A172 (cell line): ENCODE measurements at places on chromosomes 4 and X.

DNA sequence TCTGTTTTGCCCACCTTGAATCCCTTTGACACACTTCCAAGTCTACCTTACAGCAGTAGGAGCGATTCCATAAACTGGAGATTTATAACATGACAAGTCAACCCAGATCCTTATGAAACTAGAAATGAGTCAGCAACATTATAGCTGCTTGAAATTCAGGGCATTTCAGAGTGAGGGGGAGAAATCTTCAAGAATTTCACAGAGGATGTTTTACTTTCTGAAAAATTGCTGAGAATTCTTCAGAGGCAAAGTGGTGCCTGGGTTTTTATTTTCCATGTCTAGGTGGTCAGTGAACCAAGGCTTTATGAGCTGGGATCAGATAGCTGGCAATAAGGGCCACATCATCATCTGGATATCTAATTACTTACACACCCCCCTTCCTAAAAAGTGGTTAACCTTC lies 119.8 kb downstream of the PPARGC1A start:
- peak; percentile 58 for DNase-seq

DNA sequence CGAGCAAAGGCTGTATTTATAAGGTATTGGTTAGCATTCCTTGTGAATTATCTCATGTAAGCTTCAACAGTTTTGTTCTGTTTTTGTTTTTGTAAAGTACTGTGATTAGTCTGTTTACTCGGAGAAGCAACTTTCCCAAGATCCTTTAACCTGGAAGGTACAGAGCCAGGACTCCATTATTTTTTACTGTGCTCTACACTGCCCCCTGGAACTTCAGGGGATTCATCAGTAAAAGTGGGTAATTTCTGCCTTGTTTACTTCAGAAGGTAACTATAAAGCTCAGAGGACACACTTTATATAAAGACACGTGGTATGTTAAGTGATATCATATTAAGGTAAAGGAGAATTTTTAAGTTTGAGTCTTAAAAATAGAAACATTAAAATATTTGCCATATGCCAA lies 124.9 kb downstream of the IQCM start:
- no peak for DNase-seq

- peak; percentile 13 for DNase-seq
These were observed 22.8 kb downstream of the NDST4 start for GRCh38 chr4:115090483-115091075.

DNA sequence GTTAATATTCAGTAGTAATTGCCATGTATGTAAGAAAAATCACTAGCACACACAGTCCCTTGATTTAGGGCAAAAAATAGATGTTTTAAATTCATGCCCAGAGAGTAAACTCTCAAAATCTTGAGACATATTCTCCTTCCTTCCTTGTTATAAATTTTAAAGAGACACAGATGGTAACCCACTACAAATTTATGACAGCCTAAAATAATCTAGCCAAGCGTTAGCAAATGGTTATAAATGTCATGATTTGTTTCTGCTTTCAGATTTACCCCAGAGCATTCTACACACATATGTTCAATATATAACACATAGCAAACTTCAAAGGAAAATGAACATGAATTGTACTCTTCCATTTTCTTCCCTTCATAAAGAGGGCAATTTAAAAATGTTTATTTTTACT lies 540.3 kb downstream of the TLL1 start:
- no peak for DNase-seq

DNA sequence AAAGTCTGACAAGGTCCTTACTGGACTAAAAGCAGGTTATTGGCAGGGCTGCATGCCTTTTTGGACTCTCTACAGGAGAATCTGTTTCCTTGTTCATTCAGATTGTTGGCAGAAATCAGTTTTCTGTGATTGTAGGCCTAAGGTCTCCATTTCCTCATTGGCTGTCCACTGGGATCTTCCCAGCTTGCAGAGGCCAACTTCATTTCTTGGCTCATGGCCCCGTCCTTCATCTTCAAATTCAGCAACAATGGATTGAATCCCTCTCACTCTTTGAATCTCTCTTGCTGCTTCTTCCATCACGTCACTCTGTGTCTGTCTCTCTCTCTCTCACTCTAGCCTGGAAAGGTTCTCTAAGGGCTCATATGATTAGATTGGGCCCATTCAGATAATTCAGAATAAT lies 14.9 kb upstream of the GLUD2 start:
- no peak for DNase-seq

GRCh38 chr4:127629371-127629770 lies 3.4 kb upstream of the INTU start:
- DNase-seq: no peak

GRCh38 chr4:40976343-40976742 lies 226.6 kb downstream of the NSUN7 start:
- DNase-seq: peak; percentile 55

DNA sequence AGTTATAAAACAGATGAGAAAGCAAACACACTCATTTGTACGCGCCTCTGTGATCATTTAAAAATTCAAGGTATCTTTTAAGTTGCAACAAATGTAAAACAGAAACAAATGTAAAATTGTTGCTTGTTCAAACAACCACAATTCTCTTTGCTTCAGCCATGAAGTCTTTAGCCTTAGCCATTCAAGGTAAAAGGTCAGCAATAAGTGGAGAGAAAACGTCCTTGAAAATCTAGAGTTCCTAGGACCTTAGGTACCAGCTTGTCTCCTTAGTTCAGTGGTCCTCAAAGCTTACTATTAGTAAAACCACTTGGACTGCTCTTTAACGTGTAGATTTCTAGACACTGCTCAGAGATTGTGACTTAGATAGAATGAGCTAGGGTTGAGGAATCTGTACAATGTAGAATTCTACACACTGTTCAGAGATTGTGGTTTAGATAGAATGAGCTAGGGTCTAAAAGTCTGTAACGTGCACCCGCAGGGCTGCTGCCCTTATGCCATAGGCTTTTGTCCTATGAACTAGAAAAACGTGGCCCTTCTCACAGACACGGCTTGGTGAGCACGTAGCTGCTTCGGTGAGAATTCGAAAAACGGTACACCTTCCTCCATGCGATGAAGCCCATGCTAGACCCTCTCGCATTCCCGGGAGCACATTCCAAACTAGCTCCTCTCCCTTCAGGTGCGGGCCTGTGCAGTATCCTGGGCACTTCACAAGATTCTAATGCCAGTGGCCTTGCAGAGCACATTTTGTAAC lies 1.7 kb downstream of the PLAC8 start:
- no peak for DNase-seq

DNA sequence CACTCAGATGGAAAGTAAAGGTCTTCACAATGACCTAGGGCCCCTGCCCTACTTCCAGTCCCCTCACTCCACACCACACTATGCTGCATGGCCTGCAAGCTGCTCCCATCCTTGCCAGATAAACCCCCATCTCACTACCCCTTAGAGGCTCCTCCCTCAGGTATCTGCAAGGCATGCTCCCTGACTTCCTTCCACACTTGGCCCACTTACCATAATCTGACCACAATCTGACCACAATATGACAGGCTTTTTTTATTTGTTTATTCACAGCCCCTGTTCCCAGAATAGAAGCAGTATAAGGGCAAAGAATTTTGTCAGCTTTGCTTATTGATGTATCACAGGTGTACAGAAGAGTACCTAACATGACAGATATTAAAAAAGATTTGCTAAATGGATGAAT lies 124.7 kb downstream of the CAMK2D start:
- peak; percentile 68 for DNase-seq

DNA sequence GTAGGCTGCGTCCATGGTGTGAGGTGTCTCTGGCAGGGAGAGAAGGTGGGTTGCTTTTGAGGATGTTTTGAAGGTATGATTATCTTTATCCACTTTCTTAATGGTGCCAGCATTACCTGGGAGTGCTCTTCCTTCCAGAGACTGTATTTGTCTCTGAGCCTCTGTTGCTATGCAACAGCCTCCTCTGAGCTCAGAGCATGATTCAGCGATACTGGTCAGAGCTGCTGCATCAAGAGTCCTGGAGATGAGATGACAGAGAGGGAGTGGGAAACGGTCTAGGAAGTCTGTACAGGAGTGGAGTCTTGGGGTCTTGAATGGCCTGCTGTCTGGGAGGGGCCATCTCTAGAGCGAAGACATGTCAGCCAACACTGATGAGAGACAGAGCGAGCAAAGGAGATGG lies 104.4 kb upstream of the RAB40AL start:
- peak; percentile 29 for DNase-seq

DNA sequence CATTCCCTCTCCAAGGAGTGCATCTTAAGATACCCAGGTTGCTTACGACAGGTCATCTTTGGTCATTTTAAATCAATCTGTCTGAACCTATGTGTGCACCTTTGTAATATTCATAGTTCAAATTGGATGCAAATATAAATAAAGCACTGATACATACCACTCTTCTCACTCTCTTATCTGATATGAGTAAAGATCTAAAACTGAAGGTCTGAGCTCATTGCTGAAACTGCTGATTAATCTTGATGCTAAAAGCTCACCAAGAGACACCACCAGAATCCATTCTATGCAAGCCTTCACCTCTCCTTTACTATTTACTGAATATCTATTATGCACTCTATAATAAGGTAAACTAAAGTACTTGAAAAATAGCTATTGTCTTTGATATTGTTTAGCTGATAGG lies 16.6 kb downstream of the HSD17B13 start:
- no peak for DNase-seq

DNA sequence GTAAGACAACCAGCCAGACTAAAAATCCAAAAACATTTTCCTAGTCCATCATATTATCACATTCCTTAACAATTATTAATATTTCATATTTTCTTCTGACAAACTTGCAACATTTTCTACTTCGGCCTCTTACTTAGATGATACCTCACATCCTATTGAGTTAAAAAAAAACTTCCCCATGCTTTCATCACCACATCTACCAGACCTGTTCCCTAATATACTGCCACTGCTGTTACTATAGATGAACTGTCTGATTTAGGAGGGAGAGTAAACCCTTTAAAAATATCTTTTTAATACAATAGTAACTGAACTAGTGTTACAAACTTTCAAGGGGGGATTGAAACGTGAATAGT lies 1.5 kb downstream of the FAM200B start:
- no peak for DNase-seq

GRCh38 chrX:42976746-42977366 lies 198.9 kb upstream of the PPP1R2C start:
- DNase-seq: no peak

DNA sequence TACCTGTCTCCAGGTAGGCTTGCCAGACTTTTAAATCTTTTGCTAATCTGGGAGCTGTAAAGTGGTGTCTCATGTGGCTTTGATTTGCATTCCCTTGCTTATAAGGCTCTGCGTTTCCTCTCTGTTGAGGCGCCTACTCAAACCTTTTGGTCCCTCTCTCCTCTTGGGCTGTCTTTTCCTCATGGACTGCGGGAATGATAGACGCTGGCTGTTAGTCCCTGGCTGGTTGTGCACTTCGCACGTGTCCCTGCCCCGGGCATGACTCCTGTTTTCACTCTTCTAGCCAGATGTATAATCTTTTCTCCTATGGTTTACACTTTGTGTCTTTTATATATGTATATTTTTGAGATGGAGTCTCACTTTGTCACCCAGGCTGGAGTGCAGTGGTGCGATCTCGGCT lies 39.7 kb downstream of the RGS12 start:
- no peak for DNase-seq

GRCh38 chr4:47002580-47002979 lies 9.2 kb upstream of the GABRA4 start:
- peak; percentile 3 for DNase-seq

DNA sequence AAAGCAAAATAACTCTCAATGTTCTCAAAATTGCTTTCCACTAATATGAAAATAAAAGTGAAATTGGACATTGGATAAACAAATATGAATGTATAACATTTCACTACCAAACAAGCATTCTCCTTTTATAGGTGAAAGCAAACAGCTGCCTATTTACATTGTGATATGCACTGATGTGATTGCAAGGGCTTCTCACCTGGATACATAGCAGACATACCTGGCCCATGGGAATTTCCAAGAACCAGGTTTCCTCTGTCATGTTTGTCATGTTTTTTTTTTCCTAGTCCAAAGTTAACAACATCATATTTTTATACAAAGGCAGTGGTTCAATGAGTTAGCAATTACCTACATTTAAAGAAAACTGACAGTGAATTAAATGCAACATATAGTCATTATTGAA lies 228.5 kb downstream of the ANKRD50 start:
- DNase-seq: no peak

GRCh38 chr4:107838861-107839565 lies 14.3 kb downstream of the SGMS2 start:
- DNase-seq: no peak

DNA sequence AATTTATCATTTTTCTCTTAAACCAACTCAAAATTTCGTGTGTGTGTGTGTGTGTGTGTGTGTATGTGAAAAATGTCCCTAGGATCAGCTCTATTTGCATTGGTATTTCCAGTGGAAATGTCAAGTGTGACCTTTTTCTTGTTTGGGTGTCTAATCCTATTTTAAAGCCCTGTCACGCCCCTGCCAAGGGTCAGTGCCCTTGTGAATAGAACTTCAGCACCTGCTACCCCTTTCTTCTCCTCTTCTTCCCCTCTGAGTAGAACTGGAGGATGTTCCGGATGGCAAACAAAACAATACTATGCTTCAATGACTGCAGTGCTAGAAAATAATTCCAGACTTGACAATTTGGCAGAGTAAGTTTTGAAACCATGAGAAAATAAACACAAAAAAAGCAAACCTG lies 67.3 kb downstream of the SPRY1 start:
- DNase-seq: no peak
